ENCODE measurements at places on chromosomes 4 and X. TPM values are rescaled to one million over a fixed set of nuclear protein-coding genes. Genes with fewer than 3 reads are reported as not detected.

The CSN3 gene
- total RNA-seq = not detected

The BST1 gene
- total RNA-seq = 0.12 TPM

The AFF1 gene
- 44.3 TPM for total RNA-seq

The MSX1 gene
- not detected for total RNA-seq

The L1CAM gene
- total RNA-seq = 1.3 TPM

The MGAT4D gene
- not detected for total RNA-seq

- no peak for DNase-seq
- H3K27me3 ChIP-seq = no peaks in the 10 kb centered on the region
These were observed 1016.5 kb downstream of the SH3BGRL start for GRCh38 chrX:82218361-82218760.

GRCh38 chr4:76787898-76788297, 110.0 kb downstream of the SOWAHB start:
- H3K27me3 ChIP-seq = peaks cover 4% of the 10 kb centered on the region
- H3K4me3 ChIP-seq = no peak overlapping the region

- no peaks in the 10 kb centered on the region for H3K4me1 ChIP-seq
- no peak overlapping the region for H3K27ac ChIP-seq
- no peak for DNase-seq
- no peak overlapping the region for H3K4me3 ChIP-seq
- H3K27me3 ChIP-seq = peaks cover 15% of the 10 kb centered on the region
- no peaks in the 10 kb centered on the region for H3K36me3 ChIP-seq
These were observed 44.2 kb downstream of the COMMD8 start for GRCh38 chr4:47419296-47419695.

DNA sequence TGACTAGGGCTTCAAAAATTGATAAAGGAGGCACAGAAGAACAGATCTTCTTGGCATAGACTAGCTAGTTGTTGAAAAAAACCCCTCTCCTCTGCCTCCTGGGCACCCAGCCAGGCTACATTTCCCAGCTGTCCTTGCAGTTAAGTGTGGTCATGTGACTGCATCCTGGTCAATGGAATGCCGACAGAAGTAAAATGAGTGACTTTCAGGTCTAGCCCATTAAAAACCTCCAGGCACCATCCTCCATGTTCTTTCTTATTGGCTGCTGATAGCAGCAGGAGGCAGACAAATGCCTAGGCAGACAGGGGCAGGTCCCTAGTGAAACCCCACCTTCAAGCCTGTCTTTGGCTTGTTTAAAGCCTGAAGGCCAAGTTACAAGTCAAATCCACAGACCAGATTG, 35.3 kb downstream of the ATXN3L start:
- no peak overlapping the region for H3K4me3 ChIP-seq
- H3K27ac ChIP-seq = no peak overlapping the region
- H3K4me1 ChIP-seq = peaks cover 3% of the 10 kb centered on the region
- DNase-seq = no peak
- peaks cover 2% of the 10 kb centered on the region for H3K36me3 ChIP-seq

DNA sequence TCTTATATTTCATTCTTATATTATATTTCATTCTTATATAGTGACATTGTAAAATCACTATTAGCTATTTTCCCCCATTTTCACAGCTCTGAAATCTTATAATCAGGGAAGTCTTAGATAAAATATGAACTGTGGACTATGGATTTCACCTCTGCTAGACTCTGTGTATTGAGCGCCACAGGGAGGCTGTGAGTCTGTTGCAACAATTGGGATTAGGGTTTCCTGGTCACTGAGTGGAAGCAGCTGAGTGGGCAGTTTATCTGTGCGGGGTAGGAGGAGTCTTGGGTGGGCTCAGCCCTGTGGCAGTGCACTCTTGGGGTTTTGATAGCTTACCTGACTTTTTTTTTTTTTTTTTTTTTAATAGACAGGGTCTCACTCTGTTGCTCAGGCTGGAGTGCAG, 249.5 kb downstream of the PTTG2 start:
- no peak overlapping the region for H3K4me3 ChIP-seq
- no peak overlapping the region for H3K27ac ChIP-seq
- no peaks in the 10 kb centered on the region for H3K36me3 ChIP-seq
- no peak for DNase-seq
- no peaks in the 10 kb centered on the region for H3K27me3 ChIP-seq

GRCh38 chr4:82865592-82865991, 25.4 kb downstream of the SEC31A start:
- H3K27ac ChIP-seq = peak overlapping the region; percentile 87
- peaks cover 34% of the 10 kb centered on the region for H3K4me1 ChIP-seq
- peaks cover 69% of the 10 kb centered on the region for H3K36me3 ChIP-seq
- peak; percentile 84 for DNase-seq

GRCh38 chr4:177555007-177555574, 112.9 kb upstream of the AGA start:
- no peaks in the 10 kb centered on the region for H3K36me3 ChIP-seq
- no peaks in the 10 kb centered on the region for H3K27me3 ChIP-seq
- H3K27ac ChIP-seq = no peak overlapping the region
- H3K4me3 ChIP-seq = no peak overlapping the region

DNA sequence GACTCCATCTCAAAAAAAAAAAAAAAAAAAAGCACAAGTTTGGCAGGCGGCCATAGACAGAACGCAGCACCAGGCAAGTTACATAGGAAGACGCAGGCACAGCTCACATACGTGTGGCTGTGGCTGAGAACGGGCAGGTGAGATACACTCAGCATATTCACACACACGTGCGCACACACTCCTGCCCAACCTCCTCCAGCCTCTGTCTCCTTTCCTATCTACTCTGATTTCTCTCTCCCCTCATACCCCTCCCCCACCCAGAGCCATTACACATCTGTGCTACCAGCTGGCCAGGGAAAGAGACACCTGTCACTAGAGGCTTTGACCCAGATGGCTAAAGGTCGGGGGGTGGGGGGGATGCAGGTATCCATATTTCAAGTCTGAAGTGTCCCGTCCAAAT, 2.2 kb upstream of the SLC38A5 start:
- peaks cover 17% of the 10 kb centered on the region for H3K4me1 ChIP-seq
- no peak overlapping the region for H3K4me3 ChIP-seq
- peaks cover 20% of the 10 kb centered on the region for H3K36me3 ChIP-seq
- DNase-seq = no peak

DNA sequence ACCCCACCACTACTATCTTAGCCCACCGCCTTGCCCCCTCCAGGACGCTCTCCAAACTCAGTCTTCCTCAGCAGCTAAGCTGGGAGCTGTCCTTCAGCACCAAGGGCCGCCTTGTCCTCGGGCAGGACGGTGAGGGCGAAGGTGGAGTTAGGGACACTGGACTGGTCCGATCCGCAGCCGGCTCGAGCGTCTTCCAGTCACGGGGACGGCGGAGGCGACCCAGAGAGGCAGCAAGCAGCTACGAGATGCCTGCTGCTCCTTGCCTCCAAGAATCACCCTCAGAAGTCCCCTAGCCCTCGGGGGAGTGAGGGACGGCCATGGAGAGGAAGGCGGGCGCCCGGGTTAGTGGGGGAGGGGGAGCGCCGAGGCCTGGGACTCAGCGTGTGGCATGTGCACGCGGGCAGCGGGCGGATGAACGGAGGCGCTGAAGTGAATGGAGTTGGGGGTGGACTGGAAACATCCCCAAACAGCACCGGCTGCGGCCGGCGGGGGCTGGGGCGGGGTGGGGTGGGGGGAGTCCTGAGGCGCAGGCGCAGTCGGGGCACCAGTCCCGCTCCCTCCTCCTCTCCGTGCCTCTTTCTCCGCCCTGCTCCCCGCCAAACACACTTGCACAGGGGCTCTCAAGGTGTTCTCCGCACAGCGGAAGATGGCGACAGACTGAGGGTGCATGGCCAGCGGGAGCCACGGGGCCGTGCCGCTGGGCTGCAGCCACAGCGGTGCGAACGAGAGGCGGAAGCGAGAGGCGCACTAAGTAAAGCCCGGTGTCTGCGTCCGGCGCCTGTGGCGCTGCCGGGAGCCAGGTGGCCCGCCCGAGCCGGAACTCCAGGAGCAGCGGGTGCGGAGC, at the start of gene NALF2:
Gene NALF2, plus strand, starts transcription at position 545 of the 844 bp plus-strand sequence. CDS start 957 bp downstream, outside the sequence.
- H3K27ac ChIP-seq = no peak within 1 kb of the TSS
- peaks cover 22% of the 10 kb centered on the region for H3K27me3 ChIP-seq
- H3K36me3 ChIP-seq = no peaks in the 10 kb centered on the region
- H3K4me1 ChIP-seq = peaks cover 3% of the 10 kb centered on the region
- peak; percentile 80 for DNase-seq

GRCh38 chr4:77193511-77194102, 36.6 kb downstream of the CCNG2 start:
- H3K27ac ChIP-seq = peak overlapping the region; percentile 92
- H3K36me3 ChIP-seq = no peaks in the 10 kb centered on the region
- H3K4me1 ChIP-seq = peaks cover 23% of the 10 kb centered on the region
- DNase-seq = peak; percentile 91
- H3K4me3 ChIP-seq = peak overlapping the region; percentile 85

DNA sequence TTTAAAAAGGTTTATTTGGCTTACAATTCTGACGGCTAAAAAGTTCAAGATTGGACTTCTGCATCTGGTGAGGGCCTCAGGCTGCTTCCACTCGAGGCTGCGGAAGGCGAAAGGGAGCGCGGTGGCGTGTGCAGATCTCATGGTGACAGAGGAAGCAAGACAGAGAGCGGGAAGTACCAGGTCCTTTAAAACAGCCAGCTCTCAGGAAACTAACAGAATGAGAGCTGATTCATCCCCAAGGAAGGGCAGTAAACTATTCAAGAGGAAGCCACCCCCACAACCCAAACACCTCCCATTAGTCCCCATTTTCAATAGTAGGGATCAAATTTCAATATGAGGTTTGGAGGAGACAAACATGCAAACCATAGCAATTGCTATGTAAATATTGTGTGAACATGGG, 2144.2 kb upstream of the AGA start:
- H3K27me3 ChIP-seq = no peaks in the 10 kb centered on the region
- no peak for DNase-seq
- no peak overlapping the region for H3K4me3 ChIP-seq
- no peak overlapping the region for H3K27ac ChIP-seq
- H3K36me3 ChIP-seq = no peaks in the 10 kb centered on the region

- H3K27ac ChIP-seq = no peak overlapping the region
- no peak overlapping the region for H3K4me3 ChIP-seq
- H3K27me3 ChIP-seq = peaks cover 20% of the 10 kb centered on the region
These were observed 3.4 kb downstream of the WFS1 start for GRCh38 chr4:6272863-6273660.
